Keratinocyte (primary cell): ENCODE measurements at places on chromosomes 5 and 9.

DNA sequence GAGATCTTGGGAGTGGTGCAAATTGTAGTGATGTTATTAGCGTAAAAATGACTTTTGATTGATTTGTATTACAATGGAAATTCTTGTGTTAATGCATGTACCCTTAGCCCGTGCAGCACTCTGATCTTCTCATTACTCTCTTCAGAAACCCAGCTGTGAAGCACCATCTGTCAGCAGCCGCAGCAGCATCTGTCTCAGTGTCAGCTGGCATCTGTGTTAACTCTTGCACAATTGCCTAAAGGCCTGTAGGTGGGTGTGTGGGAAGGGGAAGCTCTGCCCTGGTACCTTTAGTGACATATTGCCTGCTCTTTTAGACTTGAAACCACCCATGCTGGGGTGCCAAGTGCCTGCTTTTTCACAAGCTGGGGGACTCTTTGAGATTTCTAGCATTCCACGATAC is 101.3 kb downstream of the FBXL7 start:
- no peak for DNase-seq

DNA sequence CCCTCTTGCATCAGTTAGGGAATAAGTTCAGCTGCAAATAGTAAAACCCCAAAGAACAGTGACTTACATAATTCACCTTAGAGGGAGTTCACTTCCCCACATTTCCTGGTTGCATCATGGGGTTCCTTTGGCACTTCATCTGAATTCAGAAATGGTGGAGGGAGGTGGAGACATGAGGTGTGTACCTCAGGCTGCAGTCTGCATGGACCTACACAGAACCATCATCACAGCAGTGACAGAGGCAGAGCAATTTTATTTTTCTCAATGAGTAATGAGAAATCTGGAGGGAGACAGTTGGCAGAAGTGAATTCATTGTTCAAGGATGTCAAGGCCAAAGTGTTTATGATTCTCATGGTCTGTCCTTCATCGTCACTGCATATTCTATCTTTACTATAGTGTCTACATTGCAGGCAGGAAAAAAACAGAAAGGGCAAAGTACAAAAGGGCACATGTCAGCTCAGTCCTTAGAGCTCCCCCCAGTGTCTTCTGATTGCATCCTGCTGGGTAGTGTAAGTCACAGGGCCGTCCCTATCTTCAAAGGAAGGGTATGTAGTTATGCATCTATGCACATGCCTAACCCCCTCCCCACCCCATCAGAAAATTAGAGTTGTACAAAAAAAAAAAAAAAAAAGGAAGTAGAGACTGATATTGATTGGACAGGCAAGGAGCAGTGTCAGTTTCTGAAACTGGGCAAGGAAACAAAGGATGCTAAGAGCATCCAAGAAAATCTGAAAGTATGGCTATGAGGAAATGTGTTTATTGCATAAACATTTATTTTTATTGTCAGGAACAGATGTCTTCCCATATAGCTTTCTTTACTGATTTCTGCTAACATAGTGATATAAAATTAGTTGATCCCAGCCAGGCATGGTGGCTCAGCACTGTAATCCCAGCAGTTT is 132.7 kb upstream of the APC start:
- no peak for DNase-seq

- no peak for DNase-seq
Observed at GRCh38 chr5:80917631-80918030, 42.5 kb upstream of the RASGRF2 start.

GRCh38 chr9:114504341-114505186 is 709 bp downstream of the WHRN start:
- no peak for DNase-seq
